Omental fat pad (tissue), 4 donors: ENCODE measurements at places on chromosomes 6 and 20.

GRCh38 chr6:112163295-112164257 lies 76.2 kb downstream of the FAM229B start:
- peak; percentile 37 for DNase-seq

DNA sequence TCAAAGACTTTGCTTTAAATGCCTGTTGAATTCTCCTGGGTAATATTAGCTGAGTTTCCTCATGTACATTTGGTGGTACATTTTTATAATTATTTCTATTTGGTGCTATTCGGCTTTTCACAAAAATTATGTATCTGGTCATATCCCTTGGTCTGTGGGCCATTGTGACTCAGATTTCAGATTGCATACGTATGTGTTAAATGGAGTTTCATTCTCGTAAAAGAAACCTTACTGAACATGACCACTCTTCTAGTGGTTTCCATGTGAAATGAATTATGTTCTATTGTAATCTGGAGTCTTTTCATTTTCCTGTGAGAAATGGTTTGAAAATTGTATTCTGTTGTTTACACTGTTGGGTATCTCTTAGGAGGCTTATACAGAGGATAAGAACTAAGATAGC lies 386.2 kb upstream of the FLRT3 start:
- DNase-seq = no peak

DNA sequence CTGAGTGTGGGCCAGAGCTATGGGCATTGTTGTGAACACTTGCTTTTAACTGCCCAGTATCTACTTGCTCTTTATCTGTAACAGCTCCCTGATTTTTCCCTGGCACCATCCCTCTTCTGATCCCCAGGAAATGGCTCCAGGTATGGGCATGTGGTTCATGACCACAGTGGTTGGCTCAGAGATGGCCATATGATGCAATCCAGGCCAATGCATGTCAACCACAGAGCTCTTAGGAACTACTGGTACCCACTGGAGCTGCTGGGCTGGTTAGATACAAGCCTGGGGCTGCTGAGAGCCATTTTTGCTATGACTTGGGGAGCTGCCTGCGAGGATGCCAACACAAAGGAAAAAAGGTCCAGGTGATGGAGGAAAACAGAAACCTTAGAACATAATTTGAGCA lies 55.6 kb downstream of the KCNB1 start:
- no peak for DNase-seq

DNA sequence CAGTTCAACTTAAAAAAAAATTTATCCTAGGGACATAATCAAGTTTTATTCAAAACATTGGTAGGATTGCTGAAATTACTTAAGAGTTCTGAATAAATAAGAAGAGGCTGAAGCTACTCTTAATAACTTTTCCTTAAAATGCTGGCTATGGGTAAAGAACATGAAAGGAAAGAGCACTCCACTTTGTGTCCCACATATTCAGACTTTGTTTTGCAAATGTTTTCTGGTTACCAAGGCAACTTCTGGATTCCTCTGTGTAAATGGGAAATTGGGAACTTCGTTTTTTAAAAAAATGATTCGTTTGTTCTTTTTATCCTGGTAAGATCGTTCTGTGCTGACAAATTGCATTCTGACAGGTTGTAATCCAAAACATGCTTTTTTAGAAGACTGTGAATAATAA lies 115.0 kb downstream of the KIF6 start:
- DNase-seq = no peak

GRCh38 chr6:32152769-32153563 lies 975 bp upstream of the PPT2 start:
- DNase-seq = no peak

DNA sequence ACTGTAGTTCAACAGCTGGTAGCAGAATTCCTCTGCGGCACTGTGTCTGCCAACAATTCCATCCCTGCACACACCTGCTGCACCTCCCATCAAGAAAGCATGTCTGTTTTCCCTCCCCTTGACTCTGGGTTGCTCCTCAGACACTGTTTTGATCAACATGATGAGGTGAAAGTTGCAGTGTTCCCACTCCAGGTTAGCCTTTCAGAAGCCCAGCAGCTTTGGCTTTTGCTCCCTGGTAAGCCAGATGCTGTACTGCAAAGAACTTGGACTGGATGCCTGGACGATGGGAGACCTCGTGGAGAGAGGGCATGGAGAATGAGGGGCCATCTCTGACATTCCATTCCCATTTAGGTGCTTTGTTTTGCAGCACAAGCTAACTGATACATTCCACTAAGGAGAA lies 79.1 kb upstream of the MAFB start:
- no peak for DNase-seq

- peak; percentile 62 for DNase-seq
Measured at GRCh38 chr20:45011108-45011526, 44.8 kb downstream of the STK4 start.

DNA sequence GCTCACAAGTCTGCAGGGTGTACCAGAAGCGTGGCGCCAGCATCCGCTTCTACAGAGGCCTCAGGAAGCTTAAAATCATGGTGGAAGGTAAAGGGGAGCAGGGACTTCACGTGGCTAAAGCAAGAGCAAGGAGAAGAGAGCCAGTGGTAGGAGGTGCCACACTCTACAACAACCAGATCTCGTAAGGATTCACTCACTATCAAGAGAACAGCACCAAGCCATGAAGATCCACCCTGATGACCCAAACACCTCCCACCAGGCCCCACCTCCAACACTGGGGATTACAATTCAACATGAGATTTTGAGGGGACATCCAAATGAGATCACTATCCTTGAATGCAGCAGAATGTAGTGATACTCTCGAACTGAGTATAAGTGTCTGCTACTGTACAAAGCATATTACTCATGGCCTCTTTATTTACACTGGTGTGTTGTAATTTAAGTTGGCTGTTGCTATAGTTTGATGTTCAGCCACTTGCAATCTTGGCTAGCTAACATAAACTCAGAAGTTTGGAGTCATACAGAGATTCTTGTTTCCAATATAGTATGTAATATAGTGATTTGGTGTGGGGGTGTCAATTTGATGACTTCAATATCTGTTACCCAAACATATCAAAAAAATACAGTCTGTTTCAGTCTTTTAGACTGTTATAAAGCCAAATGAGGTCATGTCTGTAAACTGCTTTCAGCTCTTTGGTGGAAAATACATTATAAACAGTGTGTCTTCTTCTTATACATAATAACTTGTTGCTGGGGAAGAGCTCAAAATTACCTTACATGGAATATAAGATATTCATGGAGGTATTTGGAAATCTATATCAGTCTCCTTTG lies 39.4 kb upstream of the MYLIP start:
- DNase-seq = no peak

DNA sequence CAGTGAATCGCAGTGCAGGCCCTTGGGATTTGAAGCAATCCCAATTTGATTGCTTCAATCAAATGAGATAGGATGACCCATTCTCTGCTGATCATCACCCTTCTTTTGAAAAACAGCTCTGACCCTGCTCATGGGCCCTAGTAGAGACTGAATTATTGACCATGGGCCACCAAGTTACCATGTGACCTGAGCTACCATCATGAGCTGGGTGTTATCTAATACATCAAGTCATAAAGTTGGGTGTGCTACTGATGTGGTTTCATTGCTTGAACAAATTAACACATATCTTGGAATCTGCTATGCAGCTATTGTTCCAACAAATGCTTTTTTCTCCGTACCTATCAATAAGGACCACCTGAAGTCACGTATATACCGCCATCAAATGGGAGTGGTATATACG lies 54.8 kb upstream of the CNKSR3 start:
- DNase-seq = no peak

- DNase-seq = no peak
Measured at GRCh38 chr6:7899101-7899888, 11.3 kb downstream of the TXNDC5 start.

DNA sequence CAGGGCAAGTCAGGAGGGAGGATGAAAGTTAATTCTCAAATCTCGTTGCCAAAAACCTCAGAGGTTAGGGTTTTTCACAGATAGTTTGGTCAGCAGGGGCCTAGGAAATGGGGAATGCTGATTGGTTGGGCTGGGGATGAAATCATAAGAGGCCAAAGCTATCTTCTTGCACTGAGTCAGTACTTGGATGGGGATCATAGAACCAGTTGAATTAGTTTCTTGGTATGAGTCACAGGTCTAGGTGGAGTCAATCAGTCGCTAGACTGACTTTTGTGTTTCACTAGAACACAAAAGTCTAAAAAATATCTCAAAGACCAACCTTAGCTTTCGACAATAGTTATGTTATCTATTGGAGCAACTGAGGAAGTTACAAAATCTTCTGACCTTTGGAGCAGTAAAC lies 368.5 kb downstream of the TBC1D32 start:
- no peak for DNase-seq

GRCh38 chr6:108464418-108465097 lies 96.2 kb upstream of the FOXO3 start:
- DNase-seq = no peak

DNA sequence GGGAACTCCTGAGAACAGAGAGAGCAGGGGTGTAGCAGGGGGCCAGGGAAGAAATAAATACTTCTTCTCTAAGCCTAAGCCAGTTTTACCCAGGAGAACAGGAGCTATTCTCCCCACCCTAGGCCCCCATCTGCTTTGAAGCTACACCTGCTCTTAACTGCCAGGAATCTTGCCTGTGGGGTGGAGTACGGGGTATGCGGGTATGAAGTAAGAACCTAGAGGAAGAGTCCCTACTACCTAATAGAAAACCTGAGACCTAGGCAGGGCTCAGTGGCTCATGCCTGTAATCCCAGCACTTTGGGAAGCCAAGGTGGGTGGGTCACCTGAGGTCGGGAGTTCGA lies 1.5 kb downstream of the SLC29A1 start:
- DNase-seq = no peak

DNA sequence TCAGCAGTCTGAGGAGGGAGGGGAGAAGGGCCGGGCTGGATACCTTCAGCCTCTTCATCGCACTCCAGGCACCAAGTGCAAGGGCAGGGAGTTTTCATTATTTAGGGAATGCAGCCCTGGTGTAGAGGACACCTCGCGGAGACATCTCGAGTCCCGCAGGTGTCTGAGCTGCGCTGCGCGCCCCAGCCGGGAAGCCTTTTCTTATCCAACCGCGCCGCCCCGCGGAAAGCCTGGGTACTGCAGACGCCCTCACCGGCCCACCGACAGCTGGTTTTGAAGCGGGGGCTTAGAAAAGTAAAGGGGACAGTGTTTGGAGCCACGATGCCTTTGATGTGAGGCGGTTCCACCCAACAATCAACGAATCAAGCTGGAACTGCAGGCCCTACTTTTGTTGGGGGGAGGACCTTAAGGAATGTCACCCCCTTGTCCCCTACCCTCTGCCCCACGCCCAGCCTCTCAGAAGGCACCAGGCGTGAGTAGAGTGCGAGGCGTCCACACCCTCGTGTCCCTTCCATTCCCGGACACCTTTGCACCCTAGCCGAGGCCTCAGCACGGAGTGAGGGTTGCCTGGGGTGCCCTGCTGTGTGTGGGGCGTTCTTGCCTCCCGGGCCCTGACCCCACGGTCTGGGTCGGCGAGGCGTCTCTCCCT lies 8.6 kb downstream of the NKX2-2 start:
- DNase-seq = peak; percentile 62

- no peak for DNase-seq
Measured at GRCh38 chr20:43774754-43775153, 48.0 kb upstream of the GTSF1L start.

- no peak for DNase-seq
Measured at GRCh38 chr6:43887906-43888683, 118.1 kb downstream of the VEGFA start.

DNA sequence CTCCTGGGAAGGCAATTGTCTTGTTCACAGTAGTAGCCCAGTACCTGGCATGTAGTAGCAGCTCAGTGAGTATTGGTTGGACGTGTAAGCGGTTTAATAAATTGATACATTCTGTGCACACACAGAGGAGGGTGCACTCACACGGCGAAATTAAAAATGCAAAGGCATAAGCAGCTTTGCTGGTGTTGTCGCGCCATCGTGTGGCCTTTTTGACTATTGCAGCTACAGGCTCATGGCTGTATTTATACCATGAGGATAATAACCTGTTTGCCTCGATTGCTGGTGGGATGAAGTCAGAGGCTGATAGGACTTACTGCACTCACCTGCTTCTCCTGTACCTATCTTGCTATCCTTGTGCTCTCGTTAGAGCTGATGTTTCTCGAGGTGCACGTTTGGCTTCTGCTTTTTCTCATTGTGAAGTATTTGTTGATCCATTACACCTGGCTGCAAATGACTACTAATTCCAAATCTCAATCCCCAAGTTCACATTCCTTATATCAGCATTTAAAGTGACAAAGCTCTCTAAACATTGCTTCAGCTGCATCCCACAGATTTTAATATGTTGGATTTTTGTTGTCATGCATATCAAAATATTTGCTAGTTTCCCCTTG lies 61.5 kb downstream of the TBXT start:
- DNase-seq = peak; percentile 83

DNA sequence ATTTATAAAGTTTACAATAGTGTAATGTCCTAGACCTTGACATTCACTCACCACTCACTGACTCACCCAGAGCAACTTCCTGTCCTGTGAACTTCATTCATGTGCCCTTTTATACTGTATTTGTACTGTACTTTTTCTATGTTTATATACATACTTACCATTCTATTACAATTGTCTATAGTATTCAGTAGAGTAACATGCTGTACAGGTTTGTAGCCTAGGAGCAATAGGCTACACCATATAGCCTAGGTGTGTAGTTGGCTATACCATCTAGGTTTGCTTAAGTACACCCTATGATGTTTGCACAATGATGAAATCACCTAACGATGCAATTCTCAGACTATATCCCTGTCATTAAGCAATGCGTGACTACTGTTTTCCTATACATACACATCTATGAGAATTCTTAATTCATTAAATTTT lies 17.5 kb downstream of the EDEM2 start:
- DNase-seq = no peak

DNA sequence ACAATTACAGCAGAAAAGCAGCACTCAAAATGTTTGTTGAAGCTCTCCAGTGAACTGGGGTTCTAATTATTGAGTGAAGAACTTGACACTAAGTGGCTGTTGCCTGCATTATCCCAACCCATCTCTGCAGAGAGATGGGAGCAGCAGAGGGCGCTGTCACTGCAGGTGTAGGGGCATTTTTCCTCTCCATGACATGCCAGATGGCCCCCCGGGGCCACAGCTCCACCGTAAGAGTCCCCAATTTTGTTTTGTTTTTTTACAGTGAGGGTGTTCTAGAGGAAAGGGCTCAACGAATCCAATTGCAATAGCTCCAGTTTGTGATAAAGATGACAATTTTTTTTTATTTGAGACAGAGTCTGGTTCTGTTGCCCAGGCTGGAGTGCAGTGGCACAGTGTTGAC lies 1.9 kb upstream of the FUCA2 start:
- no peak for DNase-seq

DNA sequence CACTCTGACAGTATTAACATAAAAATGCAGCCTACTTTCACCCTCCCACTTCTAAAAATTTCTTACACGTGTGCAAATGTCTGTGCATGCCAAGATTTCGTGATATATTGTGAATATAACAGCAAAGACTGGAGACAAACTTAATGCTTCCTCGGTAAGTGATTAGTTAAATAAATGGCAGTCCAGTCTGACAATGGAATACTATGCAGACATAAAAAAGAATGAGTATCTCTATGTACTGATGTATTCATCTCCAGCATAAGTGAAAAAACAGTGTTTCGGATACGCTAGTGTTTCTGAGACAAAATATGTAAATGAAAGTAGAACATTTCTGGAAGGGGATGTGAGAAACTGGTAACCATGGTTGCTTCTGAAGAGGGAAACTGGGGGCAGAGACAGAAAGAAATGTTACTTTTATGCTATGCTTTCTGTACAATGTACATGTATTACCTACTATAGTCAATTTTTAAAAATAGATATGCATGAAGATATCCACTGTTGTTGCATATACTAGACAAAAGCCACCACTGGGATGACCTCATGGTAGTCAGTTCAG lies 7.0 kb downstream of the SLC22A23 start:
- DNase-seq = no peak

- no peak for DNase-seq
Measured at GRCh38 chr20:5397393-5397792, 80.6 kb upstream of the PROKR2 start.

GRCh38 chr20:40954521-40955165 lies 74.0 kb upstream of the TOP1 start:
- no peak for DNase-seq
